Breast epithelium (tissue), 4 donors: ENCODE measurements at places on chromosomes 5 and 9. TPM values are rescaled to one million over a fixed set of nuclear protein-coding genes. Genes with fewer than 3 reads are reported as not detected.

DNA sequence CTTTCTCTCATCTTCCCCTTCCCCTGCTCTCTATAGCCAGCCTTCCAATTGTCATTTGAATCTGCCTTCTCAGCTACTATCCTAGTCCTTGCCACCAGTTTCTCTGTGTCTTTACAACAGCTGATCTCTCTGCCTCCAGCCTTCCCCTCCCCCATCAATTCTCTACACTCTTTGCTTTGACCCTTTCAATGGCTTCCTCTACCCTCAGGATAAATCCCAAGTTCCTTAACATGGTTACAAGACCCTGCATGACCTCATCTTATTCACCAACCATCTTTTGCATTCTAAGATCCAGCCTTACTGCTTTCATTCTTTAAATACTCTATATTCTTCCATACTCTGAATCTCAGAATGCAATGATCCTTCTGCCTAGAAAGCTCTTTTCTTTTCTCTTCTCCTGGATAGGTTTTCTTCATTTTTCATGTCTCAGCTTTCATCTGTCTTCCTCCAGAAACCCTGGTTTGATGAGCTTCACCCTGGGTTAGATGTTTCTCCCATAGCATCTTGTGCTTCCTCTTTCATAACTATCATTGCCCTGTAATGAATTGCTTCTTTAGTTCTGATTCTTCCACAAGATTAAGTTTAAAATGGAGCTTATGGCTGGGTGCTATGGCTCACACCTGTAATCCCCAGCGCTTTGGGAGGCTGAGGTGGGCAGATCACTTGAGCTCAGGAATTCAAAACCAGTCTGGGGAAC lies 58.6 kb upstream of the ZSWIM6 start:
- H3K4me3 ChIP-seq, result no peak overlapping the region
- DNase-seq, result no peak
- H3K4me1 ChIP-seq, result no peaks in the 10 kb centered on the region
- no peak overlapping the region for H3K27ac ChIP-seq

Gene PHF24
- 1.1 TPM for total RNA-seq

Gene NR5A1
- not detected for total RNA-seq

Gene WNT8A
- total RNA-seq, result not detected

Gene LAMC3
- 8.5 TPM for total RNA-seq

Gene CER1
- total RNA-seq, result not detected

Gene OR13C2
- total RNA-seq, result not detected

DNA sequence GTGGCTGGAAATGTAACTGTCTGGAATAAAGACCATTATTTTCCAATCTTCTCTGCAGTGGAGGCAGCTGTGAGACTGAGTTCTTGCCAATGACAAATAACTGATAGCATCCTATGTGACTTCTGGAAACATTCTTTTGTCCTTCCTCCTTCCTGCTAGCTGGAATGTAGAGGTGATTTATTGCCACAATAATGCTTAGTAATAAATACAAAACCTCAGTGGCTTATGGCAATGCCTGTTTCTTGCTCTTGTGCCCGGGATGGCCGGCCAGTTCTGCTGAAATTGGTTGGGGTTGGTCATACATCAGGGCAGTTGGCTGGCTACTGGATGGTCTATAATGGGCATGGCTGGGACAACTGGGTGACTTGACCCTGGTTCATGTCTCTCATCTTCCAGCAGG lies 12.2 kb upstream of the TEX48 start:
- H3K27me3 ChIP-seq, result no peaks in the 10 kb centered on the region
- no peaks in the 10 kb centered on the region for H3K4me1 ChIP-seq
- DNase-seq, result no peak
- no peak overlapping the region for H3K27ac ChIP-seq

- DNase-seq, result no peak
- no peaks in the 10 kb centered on the region for H3K36me3 ChIP-seq
- H3K27me3 ChIP-seq, result peaks cover 18% of the 10 kb centered on the region
- H3K4me1 ChIP-seq, result no peaks in the 10 kb centered on the region
These were observed 19.2 kb downstream of the CAPSL start for GRCh38 chr5:35919191-35919590.

Gene NRG2
- total RNA-seq, result 7.2 TPM

- H3K27me3 ChIP-seq, result no peaks in the 10 kb centered on the region
- no peaks in the 10 kb centered on the region for H3K4me1 ChIP-seq
- H3K36me3 ChIP-seq, result no peaks in the 10 kb centered on the region
- H3K4me3 ChIP-seq, result no peak overlapping the region
- H3K27ac ChIP-seq, result no peak overlapping the region
- no peak for DNase-seq
These were observed 27.7 kb upstream of the TMOD1 start for GRCh38 chr9:97473717-97474116.

DNA sequence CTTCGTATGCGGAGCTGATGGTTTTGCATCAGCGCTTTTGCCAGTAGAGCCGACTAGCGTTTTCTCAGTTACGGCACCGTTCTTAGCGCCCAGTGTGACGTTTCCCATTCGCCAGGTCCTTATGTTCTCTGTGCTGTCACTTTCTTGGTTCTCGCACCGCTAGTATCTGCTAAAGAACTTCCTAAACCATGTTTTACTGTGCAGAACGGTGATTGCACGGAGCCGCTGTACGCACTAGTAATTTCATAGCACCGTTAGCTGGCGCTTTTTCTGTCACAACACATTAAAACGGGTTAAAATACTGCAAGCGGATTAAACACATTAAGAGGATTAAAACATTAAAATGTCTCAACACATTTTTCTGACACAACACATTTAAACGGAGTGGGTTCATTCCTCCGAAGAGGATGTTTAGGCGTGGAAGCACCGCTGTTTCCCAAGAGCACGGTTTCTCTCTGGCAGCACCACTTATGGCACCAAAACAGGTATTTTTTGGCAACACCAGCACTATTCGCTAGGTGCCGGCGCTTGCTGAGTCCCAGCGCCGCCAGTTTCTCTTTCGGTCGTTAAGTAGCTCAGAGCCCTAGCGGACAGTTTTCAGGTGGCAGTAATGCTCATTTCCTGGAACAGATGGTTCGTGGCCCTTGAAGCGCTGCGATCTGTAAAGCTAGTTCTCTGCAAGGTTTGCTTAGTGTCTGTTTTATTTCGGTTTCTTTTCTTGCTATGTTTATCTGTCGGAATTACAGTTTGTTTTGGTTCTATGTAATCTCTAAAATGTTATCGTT lies 20.3 kb downstream of the ANXA2R start:
- H3K27ac ChIP-seq, result peak overlapping the region; percentile 89
- H3K4me3 ChIP-seq, result peak overlapping the region; percentile 56
- no peak for DNase-seq

Gene MEIKIN
- not detected for total RNA-seq

- no peak for DNase-seq
- no peaks in the 10 kb centered on the region for H3K36me3 ChIP-seq
- no peak overlapping the region for H3K4me3 ChIP-seq
- H3K4me1 ChIP-seq, result no peaks in the 10 kb centered on the region
These were observed 117.2 kb downstream of the INVS start for GRCh38 chr9:100216178-100216787.

DNA sequence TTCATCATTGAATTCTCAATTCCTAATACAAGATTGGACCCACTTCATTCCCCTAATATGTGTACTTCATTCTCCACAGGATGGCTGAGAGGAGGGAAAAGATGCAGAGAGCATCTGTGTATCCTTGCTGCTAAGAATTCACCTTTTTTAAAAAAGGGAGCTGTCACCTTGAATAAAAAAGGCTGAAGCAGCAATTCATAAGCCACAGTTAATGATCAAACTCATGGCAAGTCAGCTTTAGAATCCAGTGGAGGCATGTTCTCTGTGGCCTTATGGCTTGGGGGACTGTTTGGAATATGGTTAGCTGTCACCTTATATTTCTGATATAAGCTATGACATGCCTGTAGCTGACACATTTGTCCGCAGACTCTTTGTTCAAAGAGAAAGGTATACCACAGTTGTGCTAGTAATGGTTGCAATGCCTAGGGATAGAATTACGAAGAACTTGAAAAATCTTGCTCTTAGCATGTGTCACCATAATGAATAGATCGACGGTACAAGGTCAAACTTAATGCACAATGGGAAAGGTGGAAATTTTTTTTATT lies 256.8 kb upstream of the TNC start:
- no peaks in the 10 kb centered on the region for H3K4me1 ChIP-seq
- H3K27me3 ChIP-seq, result no peaks in the 10 kb centered on the region
- no peak overlapping the region for H3K4me3 ChIP-seq

- DNase-seq, result peak; percentile 58
- no peaks in the 10 kb centered on the region for H3K27me3 ChIP-seq
- H3K4me1 ChIP-seq, result no peaks in the 10 kb centered on the region
- no peak overlapping the region for H3K27ac ChIP-seq
- H3K36me3 ChIP-seq, result no peaks in the 10 kb centered on the region
These were observed 36.1 kb downstream of the STRBP start for GRCh38 chr9:123232332-123232731.

Gene FCN2
- total RNA-seq, result 2.0 TPM

- no peaks in the 10 kb centered on the region for H3K36me3 ChIP-seq
- H3K27me3 ChIP-seq, result no peaks in the 10 kb centered on the region
- no peak overlapping the region for H3K27ac ChIP-seq
- H3K4me3 ChIP-seq, result no peak overlapping the region
- DNase-seq, result no peak
These were observed 142.9 kb downstream of the CAMK4 start for GRCh38 chr5:111367115-111367514.

Gene MLANA
- not detected for total RNA-seq

DNA sequence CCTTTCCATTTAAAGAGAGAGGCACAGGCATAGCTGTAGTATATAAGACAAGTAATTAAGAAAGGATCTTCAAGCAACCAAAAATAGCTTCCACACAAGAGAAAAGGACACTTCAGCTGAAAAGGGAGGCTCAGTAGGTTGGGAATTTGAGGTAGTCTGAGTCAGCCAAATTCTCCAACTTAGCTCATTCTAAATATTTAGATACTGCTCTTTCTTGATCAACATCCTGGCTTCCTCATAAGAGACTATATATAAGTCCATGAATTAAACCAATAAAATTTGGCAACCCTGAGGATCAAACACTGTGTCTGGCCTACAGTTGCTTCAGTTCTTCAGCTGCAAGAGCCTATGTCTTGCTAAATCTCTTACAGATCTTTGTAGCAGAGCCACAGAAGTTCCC lies 17.8 kb downstream of the HINT1 start:
- H3K4me3 ChIP-seq, result no peak overlapping the region
- H3K27ac ChIP-seq, result no peak overlapping the region
- no peak for DNase-seq
- H3K27me3 ChIP-seq, result no peaks in the 10 kb centered on the region

DNA sequence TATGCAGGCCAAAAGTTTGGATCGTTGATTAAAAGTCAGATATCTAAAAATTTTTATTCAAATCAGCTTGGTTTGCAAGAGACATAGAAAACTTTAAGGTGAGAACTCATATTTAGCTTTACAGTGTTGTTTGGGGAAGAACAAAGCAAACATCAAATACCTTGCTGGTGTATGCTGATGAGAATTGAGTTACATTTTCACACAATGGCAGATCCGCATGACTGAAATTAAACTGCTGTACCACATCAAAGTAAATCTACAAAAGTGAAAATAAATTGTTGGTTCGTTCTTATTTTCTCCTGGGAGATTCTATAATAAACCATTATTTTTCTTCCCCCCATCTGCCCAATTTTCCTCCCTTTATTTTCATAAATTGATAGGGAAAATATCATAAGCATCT lies 198.2 kb upstream of the PCSK5 start:
- H3K4me3 ChIP-seq, result no peak overlapping the region
- no peaks in the 10 kb centered on the region for H3K4me1 ChIP-seq
- no peak for DNase-seq

DNA sequence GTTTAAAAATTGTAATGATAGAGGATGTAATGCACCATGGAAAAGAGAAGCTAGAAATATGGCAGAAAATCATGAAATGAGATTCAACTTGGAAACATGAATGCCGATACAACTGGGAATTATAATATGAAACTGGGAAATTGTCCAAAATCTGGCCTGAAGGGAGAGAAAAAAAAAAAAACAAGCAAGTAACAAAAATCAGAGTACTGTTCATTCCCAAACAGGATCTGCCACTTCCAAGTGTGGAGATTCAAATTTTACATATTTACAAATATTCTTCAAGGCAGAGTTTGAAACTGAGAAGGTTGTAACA lies 56.6 kb upstream of the MOCS2 start:
- H3K27me3 ChIP-seq, result no peaks in the 10 kb centered on the region
- peak overlapping the region; percentile 6 for H3K27ac ChIP-seq
- no peak for DNase-seq
- H3K36me3 ChIP-seq, result no peaks in the 10 kb centered on the region
- no peak overlapping the region for H3K4me3 ChIP-seq

Gene SLC6A19
- total RNA-seq, result not detected

DNA sequence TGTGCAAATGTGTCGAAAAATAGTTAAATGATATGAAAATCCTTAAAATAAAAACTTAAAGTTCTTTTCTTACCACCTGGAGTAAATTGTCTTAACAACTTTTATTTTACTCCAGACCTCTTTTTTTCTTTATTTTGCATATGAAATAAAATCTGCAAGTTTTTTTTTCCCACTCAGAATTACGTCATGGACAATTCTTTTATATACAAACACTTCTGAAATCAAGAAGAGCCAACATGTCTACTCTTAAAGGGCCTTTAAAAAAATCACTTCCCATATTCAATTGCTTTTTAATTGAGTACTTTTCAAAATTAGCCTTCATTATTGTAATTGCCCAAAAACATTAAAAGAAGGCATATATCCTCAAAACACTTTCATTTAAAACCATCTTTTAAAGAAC lies 37.7 kb upstream of the ZFAND5 start:
- no peaks in the 10 kb centered on the region for H3K27me3 ChIP-seq
- no peaks in the 10 kb centered on the region for H3K36me3 ChIP-seq
- no peak overlapping the region for H3K27ac ChIP-seq

Gene FOXD4L6
- 0.15 TPM for total RNA-seq

- no peak for DNase-seq
- H3K4me1 ChIP-seq, result no peaks in the 10 kb centered on the region
- H3K27ac ChIP-seq, result no peak overlapping the region
- H3K36me3 ChIP-seq, result no peaks in the 10 kb centered on the region
These were observed 105.7 kb upstream of the KLF9 start for GRCh38 chr9:70519912-70520724.

GRCh38 chr5:125814119-125814518 lies 609.1 kb upstream of the GRAMD2B start:
- H3K4me3 ChIP-seq, result no peak overlapping the region
- no peaks in the 10 kb centered on the region for H3K36me3 ChIP-seq
- DNase-seq, result no peak
- no peaks in the 10 kb centered on the region for H3K4me1 ChIP-seq
- H3K27ac ChIP-seq, result no peak overlapping the region
- H3K27me3 ChIP-seq, result no peaks in the 10 kb centered on the region

Gene SEMA5A
- 35.4 TPM for total RNA-seq

Gene CSF1R
- 11.5 TPM for total RNA-seq

GRCh38 chr9:130128733-130129431 lies 43.3 kb upstream of the NCS1 start:
- H3K4me1 ChIP-seq, result peaks cover 6% of the 10 kb centered on the region
- no peak for DNase-seq
- H3K27ac ChIP-seq, result peak overlapping the region; percentile 36
- no peak overlapping the region for H3K4me3 ChIP-seq
- no peaks in the 10 kb centered on the region for H3K36me3 ChIP-seq

Gene TSLP
- total RNA-seq, result 0.66 TPM

Gene TENT4A
- total RNA-seq, result 24.1 TPM

DNA sequence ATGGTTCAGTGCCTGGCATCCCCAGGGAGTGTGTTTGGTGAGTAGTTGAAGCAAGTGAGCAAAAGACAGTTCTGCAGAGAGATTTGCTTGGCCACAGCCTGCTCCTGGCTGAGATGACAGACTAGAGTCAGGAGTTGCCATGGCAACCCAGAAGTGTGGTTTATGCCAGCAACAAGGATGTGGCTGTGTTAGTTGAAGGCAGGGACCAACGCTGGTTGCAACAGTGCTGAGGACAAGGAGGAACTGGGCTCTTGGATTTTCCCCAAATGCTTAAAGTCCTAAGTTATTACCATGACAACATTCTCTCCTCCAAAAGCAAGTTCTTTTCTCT lies 2.7 kb downstream of the NXNL2 start:
- peak; percentile 56 for DNase-seq
- H3K27ac ChIP-seq, result peak overlapping the region; percentile 92
